ENCODE measurements at places on chromosomes 16 and 17.
A peak's percentile ranks its signal among the peaks of the same experiment; 100 is the strongest.

DNA sequence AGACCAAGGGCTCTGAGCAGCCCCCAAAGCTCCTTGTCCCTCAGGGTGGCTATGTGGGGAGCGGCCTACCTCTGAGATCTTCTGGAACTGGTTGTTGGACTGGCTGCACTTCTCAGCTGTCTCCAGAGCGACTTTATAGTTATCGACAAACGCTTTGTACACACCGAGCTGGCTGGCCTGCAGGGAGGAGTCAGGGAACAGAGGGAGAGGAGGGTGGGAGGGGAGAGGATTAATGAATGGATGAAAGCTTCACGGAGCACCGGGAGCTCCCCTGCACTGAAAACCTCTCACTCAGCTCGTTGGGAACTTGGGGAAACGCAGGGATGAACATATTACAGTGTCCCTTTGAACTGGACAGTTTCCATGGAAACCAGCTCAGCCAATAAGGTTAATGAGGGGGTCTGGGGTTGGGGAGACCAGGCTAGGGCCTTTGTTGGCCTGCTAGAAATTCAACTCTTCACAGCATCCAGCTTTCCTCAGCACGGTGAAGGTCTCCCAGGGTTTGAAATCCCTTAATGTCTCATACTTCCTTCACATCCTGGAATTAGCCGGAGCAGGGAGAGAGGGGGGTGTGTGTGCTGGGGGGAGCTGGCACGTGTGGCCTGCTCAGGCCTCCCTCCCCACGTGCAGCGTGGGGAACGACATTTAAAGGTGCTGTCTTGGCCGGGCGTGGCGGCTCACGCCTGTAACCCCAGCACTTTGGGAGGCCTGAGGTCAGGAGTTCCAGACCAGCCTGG, 86.7 kb downstream of the TIMM22 start:
- no peak for DNase-seq

GRCh38 chr16:87015021-87015420, 302.2 kb downstream of the C16orf95 start:
- no peak for DNase-seq

- DNase-seq = no peak
Observed at GRCh38 chr17:54180950-54181349, 358.2 kb downstream of the KIF2B start.

- DNase-seq = no peak
Observed at GRCh38 chr17:31414550-31414918, 23.1 kb downstream of the RAB11FIP4 start.

DNA sequence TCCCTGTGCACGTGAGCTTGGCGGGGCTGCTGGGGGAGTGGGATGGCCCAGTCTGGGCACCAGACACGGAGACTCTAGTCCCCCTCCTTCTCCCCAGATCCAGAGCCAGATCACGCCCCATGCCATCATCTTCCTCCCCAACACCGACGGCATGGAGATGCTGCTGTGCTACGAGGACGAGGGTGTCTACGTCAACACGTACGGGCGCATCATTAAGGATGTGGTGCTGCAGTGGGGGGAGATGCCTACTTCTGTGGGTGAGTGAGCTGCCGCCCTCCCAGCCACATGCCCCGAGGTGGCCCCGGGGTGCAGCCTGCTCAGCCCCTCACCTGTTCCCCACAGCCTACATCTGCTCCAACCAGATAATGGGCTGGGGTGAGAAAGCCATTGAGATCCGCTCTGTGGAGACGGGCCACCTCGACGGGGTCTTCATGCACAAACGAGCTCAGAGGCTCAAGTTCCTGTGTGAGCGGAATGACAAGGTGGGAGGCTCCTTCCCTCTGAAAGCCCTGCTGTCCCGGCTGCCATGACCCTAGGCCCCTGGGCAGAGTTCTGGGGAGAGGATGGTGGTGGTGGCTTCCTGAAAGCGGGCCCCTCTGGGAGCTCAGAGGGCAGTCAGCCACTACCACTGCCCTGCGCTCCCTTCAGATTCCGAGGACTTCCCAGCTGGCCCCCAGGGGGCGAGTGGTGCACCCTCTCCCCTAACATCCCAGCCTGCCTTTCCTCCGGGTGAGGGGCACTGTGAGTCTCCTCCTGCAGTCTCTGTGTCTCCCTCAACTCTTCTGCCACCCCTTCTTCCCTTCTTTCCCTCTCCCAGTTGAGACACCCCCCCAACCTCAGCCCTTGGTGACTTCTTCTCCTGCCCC, 2.8 kb upstream of the C17orf107 start:
- no peak for DNase-seq

DNA sequence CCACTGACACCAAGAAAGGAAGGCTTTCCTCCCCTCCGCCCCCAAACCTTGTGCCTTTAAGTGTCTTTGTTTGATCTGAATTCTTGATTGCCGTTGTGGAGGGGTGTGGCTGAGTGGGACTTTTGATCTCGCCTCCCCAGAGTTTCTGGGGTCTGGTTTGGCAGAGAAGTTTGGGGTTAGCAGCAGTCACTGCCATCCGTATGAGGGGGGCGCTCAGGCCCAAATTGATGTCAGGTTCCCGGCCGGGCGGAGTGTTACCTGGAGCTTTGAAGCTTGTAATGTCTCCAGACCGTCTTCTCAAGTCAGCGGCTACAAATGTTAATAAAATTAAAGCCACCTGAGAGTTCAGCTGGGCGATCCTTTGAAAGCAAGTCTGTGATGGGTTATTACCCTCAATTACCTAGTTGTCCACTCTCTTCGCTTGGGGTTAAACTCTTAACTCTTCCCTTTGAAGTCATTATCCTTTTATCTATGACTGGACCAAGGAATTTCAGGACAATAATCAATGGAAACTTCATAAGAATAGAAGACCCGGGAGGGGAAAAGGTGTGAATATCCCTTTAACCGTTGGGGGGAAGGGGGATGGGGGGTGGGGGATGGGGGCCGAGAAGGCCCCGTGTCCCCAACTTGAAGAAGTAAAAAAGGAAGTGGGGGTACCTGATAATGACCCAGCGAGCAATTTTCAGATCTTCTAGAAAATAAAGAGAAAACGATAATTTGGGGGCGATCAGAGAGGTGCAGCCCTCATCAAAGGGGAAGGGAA, 31.8 kb upstream of the AXIN2 start:
- no peak for DNase-seq

GRCh38 chr17:39970157-39970692, 7.4 kb downstream of the GSDMA start:
- no peak for DNase-seq

DNA sequence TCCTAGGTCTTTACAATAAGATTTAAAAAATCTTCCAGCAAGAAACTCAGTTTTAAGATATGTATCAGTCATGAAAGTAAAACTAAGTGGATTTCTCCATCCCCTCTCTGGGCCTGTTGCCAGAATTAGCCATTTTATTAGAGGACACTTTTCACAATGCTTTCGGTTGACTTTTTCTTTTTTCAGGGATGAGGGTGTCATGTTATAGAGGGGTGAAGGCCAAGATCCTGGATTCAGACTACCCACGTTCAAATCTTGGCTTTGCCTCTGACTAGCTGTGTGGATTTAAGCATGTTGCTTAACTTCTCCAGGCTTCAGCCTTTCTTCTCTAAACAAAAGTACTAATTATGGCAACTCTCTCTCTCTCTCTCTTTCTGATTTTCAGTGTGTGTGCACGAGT, 111.7 kb upstream of the COX10 start:
- no peak for DNase-seq

DNA sequence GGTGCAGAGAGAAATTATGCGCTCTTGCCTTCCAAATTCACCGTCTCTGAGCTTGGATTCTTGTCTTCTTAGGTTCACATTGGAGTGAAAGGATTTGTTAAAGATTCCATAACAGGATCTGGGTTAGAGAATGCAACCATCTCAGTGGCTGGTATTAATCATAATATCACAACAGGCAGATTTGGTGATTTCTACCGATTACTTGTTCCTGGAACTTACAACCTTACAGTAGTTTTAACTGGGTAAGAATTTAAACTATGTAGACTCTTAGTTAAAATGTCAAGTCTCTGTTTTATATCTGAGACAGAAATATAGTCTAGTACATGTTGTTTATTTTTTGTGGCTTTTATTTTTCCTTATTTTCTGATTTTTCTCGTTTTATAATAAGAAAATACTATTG, 42.9 kb downstream of the CPD start:
- no peak for DNase-seq

DNA sequence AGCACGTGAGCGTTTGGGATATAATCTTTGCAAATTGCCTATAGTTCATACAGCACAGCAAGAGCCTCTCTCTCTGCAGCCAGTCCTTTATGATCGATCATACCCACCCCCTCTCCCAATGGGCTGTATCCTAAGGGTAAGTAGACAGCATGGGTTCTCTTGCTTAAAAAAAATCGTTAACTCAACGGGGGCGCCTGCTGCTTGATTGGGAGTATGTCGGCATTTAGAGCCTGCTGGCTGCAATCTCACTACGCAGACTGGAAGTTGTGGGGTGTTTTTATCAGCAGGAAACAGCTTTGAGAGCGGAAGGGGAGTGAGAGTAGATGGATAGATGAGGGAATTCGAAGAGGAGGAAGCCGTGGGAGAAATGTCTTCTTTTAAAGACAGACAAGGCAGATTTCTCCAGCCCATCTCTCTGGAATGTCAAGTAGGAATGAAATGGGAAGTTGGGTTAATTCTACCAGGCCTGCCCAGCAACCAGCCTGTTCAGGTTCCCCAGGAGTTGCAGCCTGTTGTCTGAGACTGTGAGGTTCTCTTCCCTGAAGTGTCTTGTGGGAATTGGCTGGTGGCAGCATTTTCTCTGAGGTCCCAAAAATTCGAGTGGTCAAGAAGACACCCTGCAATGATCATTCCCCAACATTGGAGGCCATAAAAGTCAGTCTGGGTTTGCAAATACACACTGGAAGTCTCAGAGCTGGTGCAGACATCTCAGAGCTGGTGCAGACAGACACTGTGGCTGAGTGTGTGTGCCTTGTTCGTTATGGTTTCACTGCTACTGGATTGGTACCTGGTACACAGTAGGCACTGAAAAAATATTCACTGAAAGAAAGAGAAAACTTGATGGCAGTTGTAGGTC, 65.6 kb downstream of the PRKCB start:
- DNase-seq = no peak

DNA sequence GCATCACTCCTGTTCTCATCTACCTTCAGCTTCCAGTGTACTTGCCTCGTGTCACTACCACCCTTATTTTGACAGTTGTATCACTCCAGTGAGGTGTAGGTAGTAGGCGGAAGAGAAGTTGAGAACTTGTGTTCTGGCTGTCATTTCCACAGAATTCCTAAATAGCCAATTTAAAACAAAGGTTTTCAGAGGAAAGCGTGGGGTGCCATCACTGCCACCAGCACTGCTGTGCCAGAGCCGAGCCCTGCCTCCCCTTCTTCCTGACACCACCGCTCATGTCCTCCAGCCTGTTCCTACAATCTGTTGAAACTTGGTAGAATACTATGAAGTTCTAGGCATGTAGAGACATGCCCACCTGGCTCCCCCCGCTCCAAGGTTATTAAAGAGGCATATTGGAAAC, 215.8 kb downstream of the TANC2 start:
- DNase-seq = no peak

DNA sequence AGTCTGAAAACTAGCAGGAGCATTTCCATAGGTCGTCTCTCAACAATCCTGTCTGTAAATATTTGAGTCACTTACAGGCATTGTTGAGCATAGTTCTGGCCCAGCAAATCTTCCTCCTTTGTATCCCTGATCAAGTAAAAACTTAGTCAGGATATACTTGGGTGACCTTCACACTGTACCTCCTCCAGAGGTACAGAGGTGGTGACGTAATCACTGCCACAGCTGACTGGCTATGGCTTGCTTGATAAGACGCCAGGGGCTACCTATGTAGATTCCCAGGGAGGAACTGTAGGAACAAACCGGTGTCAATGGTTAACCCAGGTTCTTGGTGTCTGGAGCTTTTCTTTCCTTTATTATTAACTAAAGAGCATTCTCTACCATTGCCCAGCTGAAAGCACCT, at the start of gene KCNJ16:
Gene KCNJ16 (plus strand): TSS at position 270 of the 400 bp plus-strand sequence. CDS start 56,863 bp downstream, outside the sequence.
- DNase-seq = no peak

GRCh38 chr16:46775214-46775613, 27.1 kb upstream of the MYLK3 start:
- no peak for DNase-seq

DNA sequence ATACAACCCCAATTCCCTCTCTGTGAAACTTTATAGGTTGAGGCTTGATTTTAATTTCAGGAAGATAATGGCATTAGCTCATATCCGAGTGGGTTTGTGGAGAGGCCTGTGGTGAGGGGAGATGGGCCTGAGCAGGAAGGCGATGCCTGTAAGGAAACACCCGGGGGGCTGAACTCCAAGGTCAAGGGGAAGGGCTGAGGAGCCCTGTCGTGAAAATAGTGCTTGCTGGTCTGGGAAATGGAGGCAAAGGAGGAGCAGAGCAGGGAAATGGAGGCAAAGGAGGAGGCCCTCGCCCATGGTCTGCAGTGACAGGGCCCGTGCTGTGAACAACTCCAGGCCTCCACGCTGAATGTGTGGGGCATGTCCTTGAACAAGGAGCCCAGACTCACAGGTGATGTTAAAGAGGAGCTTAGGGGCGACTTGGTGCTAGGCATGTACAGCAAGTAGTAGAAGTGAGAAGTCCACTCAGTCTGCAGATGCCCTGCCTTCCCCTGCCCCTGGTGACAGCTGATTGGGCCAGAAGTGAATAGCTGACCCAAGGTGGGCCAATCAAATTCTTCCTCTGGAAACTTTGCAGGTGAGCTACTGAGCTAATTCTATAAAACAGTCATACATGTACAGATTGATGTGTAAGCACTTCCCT, 38.1 kb downstream of the MRPS23 start:
- DNase-seq = no peak

- DNase-seq = no peak
Observed at GRCh38 chr17:66950886-66951604, 13.5 kb upstream of the CACNG4 start.

DNA sequence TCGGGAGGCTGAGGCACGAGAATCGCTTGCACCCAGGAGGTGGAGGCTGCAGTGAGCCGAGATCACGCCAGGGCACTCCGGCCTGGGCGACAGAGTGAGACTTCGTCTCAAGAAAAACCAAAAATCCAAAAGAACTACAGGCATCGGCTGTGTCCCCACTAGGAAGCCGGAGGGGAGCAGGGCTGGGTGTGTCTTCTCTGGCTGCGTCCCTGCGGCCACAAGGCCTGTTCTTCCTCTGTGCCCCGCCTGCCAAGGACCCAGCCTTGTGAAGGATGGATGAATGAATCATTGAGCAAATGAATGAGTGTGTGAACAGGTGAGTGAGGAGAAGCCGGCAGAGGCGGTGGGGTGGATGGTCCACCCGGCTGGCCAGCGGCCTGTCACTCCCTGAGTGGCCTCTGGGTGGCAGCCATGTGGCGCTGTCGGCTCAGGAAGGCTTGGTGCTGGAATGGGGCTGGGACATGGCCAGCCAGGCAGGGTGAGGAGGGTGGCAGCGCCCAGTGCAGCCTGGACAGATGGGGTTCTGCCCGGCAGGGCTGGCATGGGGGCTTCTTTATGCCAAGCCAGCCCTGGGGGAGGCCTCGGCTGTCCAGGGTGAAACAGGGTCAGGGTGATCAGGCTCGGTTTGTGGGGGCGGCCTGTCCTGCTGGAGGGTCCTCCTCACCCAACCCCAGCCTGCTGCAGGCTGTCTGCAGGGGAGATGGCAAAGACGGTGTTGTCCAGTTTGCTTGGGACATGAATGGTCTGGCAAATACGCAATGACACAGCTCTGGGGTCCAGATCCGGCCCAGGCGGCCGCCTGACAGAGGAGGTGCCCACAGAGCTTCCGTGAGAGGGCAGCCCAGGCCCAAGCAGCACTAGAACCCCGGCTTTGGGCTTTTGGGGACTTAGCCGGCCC, 21.7 kb downstream of the SLC25A10 start:
- DNase-seq = peak; percentile 48

GRCh38 chr16:55297062-55297909, 26.7 kb upstream of the IRX6 start:
- DNase-seq = no peak

GRCh38 chr17:41837761-41838538, at the start of gene KLHL10:
Gene KLHL10 (plus strand): TSS chr17:41837825. CDS start chr17:41837933, 108 bp downstream.
- no peak for DNase-seq

Data from NCI-H2029 (cell line).